ENCODE measurements at places on chromosomes 16 and 17.

GRCh38 chr17:78088529-78088928, 40.0 kb downstream of the TMC6 start:
- DNase-seq = no peak

- DNase-seq = peak; percentile 98
Observed at GRCh38 chr16:77298418-77299360, 99.5 kb downstream of the SYCE1L start.

DNA sequence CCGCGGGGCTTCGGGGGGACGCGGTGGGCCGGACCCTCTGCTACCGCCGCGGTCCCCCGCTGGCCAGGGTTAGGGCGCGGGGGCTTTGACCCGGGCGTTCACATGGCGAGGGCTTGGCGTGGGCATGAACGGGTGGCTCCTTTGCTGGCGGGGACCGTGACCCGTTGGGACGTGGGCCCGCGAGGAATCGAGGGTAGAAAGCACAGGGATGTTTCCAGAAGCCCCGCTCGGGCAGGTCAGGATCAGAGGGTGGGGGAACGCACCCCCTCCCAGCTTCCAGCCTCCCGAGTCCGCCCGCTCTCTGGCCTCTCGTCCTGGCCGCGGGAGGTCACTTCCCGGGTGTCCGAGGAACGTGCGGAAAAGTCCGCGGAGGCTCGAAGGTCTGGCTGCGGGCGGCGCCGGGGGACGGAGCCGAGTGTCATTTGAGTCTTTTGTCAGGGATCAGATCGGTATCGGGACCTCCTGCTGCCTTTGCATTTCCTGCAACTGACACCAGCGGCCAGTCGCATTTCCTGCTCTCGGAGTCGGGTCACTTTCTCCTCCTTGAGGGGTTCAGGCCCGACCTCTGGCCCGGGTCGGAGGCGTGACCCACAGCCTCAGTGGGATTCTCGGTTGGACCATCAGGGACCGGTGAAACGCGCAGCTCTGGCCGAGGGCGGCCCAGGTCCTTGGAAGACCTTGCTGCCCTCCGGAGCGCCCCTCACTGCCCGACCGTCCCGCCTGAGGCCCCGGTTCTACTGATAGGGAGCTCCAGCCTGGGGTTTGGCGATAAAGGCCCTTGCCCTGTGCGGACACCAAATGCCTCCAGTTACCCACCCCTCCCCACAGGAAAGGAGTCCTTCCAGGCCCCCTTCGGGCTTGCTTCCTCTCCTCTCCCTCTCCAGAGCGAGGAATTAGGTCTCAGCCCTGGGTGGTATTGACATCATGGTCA, 702 bp upstream of the WNT3 start:
- DNase-seq = no peak

- DNase-seq = no peak
Observed at GRCh38 chr16:11254913-11255736, 879 bp downstream of the SOCS1 start.

DNA sequence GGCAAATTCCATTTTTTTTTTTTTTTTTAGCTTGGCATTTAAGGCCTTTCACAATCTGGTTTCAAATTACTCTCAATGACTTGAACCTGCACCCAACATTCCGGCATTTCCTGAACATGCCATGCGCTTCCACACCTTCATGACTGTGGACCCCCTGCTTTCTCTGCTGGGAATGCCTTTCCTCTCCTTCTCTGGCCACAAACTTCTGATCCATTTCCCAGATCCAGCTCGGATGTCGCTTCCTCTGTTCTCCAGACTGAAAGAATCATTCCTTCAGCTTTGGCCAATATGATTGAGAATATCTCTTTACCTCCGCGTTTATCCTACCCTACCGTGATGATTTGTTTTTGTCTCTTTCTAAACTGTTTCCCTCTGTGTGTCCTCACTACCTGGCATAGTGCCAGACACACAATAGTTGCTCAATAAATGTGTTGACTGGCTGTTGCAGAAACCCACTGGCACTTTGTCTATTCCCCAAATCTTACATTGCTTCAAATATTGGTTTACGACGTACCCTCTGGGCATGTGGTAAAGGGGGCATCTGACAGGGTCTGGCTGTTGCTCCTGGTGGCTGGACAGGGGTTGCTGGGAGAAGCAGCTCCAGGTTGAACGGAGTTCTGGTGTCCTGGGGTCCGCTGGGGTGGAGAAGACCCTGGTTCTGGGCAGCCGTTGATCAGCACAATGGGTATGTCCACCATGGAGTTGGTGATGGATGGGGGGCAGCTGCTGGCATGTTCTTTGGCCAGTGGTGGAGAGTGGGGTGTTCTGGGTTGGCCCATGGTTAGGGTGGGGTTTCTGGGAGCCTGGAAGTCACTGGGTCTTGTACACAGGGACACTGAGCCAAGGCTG, 14.7 kb downstream of the TNS4 start:
- peak; percentile 77 for DNase-seq

DNA sequence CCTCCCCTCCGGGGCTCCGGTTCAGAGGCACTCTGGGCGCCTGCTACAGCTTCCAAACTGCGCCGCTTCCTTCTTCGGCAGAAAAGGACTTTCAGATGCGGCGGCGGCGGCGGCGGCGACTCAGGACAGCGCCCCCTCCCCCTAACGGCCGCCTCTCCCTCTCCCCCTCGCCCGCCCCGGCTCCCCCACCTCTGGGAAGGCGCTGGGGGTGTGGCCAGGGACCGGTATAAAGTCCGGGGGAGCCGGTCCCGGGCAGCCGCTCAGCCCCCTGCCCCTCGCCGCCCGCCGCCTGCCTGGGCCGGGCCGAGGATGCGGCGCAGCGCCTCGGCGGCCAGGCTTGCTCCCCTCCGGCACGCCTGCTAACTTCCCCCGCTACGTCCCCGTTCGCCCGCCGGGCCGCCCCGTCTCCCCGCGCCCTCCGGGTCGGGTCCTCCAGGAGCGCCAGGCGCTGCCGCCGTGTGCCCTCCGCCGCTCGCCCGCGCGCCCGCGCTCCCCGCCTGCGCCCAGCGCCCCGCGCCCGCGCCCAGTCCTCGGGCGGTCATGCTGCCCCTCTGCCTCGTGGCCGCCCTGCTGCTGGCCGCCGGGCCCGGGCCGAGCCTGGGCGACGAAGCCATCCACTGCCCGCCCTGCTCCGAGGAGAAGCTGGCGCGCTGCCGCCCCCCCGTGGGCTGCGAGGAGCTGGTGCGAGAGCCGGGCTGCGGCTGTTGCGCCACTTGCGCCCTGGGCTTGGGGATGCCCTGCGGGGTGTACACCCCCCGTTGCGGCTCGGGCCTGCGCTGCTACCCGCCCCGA, at the start of gene IGFBP4:
Gene IGFBP4, plus strand, starts transcription at position 255 of the 792 bp plus-strand sequence. Its CDS starts 286 bp downstream, at position 541.
- no peak for DNase-seq

GRCh38 chr16:4345836-4346781, 5.0 kb downstream of the PAM16 start:
- DNase-seq = no peak

GRCh38 chr17:71494062-71494855, 626.6 kb upstream of the SOX9 start:
- no peak for DNase-seq

DNA sequence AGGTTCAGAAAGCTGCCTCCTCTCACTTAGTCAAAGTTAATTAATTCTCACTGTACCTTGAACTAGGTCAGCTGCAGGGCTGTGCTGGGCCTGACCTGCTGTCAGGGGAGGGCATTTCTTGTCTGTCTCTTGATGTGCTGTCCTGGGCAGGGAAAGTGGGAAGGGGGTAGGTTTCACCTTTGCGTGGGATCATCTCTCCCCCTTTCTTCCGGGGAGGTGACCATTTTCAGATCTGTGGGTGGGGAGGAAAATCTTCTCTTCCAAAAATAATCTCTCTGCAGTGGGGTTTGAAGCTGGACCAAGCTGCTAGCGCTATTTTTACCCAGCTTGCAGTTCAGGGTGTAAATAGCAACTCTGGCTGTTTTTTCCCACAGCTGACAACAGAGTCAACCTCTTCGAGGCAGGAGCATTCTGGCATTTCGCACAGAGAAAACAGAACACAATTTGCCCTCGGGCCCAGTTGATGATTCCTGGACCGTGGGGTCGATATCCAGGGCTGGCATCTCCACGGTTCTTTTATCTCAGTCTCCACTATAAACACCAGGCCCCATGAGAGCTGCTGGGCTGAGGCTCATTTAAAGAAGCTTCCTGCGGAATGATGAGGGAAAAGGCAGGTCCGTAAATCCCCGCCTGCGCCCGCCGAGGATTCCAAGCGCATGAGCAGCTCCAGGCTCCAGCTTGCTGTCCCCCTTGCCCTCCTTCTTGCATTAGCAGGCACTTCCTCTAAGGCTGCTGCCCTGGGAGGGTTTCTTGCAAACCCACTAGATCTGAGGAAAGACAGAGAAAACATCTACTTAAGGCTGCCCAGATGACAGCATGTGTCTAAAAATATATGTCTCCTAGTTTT, 93.9 kb downstream of the YPEL2 start:
- no peak for DNase-seq

GRCh38 chr17:10238661-10239060, 40.3 kb upstream of the GAS7 start:
- no peak for DNase-seq

DNA sequence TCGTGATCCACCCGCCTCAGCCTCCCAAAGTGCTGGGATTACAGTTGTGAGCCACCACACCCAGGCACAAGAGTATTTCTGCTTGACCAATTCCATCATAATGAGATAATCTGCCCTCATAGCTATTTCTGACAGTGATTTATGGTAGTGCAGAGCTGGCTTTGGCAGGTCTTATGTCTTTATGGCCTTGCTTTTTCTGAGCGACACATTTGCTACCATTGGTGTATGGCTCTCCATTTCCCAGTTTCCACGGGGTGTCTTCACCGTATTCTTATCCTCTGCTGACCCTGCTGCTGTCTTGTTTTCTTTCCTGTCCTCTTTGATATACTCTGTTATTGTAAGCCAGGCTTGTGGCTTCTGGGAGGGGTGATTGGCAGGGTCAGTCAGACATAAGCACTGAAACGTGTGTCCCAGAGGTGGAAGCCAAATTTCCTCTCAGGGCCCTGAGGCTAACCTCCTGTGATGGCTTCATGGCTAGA, 161.1 kb upstream of the TBX2 start:
- DNase-seq = no peak

- no peak for DNase-seq
Observed at GRCh38 chr17:81715107-81715871, 3.2 kb downstream of the SLC25A10 start.

DNA sequence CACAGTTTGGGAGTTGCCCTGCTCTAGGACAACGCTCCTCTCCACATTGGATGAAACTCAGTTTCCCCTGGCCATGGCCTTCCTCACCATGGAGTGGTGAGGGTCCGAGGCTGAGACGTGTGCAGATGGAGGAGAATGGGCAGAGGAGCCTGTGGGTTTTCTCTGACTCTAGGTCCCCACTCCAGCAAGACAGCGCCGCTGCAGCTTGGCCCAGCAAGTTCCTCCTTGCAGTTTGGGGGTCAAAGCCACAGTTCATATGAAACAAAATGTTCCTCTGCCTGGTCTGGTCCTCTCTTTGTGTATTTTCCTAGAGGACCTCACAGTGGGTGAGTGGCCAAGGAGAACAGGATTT, 2.3 kb downstream of the C16orf54 start:
- DNase-seq = no peak

GRCh38 chr16:24984903-24985675, 30.1 kb downstream of the ARHGAP17 start:
- DNase-seq = no peak

DNA sequence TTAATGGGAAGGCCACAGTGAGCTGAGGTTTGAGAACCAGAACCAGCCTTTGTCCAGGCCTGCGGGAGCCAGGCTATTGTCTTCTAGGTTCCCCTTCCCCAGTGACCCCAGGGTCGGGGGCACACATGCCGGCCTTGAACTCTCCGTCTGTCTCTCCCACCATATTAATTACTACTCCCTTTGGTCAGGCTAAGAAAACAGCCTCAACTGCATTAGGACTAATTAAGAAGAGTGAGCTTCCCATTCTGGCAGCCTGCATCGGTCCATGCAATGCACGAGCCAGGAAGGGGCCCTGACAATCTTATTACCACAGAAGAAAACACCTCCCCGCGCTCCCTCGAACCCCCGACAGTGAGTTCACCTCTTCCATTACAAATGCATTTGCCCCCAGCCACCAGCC, 380.2 kb upstream of the ZFHX3 start:
- DNase-seq = no peak

GRCh38 chr17:57944908-57945307, 10.3 kb downstream of the CUEDC1 start:
- DNase-seq = no peak

DNA sequence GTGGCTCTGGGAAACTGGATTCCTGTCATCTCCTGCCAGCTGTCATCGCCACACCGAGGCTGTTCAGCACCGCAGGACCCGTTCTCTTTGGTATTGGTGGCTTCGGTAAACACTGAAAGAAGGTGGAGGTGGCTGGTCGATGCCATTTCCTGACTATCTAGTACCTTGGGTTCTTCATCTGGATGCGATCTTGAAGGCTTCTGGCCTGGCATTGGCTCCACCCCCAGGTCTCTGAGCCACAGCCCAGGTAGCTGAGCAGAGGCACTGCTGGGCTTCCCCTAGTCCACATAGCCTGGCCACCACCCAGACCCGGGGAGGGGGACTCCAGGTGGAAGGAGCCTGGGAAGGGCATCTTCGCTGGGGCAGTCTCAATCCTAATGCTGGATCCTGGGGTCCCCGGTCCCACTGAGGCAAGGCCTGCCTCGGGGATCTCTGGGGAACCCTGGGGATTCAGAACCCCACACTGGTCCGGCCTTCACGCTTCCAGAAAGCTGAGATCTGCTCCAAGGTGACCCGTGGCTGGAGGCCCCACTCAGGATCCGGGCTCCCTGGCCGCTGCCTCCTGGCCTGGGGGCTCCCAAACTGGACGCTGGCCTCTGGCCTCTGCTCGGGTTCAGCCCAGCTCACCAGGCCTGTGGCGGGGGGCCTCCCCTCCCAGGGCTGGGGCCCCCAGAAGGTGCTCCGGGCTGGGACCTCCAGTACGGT, 1.8 kb downstream of the C16orf54 start:
- no peak for DNase-seq

DNA sequence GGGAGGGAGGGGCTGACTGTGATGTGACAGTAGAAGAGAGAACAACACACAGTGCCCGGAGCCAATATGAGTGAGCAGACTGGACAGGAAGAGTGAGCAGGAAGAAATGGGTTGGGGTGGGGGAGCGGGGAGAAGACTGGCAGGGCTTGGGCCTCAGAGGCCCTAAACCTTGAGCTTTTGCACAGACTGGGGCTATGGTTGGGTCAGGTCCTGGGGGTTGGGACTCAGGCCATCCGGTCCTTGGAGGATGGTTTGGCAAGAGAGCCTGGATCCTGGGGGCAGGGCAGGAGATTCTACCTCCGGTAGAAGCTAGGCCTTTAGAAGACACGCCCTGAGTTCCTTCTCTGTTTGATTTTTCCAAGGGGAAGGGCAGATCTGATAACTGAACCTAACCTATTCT, 1.1 kb downstream of the CAMTA2 start:
- no peak for DNase-seq

- no peak for DNase-seq
Observed at GRCh38 chr16:67278773-67279295, 498 bp upstream of the PLEKHG4 start.

GRCh38 chr17:81161972-81162371, 3.3 kb upstream of the PVALEF start:
- DNase-seq = no peak

Measured in epithelial cell of proximal tubule (primary cell).